ENCODE measurements at places on chromosomes 7 and 10. TPM values are rescaled to one million over a fixed set of nuclear protein-coding genes. Genes with fewer than 3 reads are reported as not detected.

DNA sequence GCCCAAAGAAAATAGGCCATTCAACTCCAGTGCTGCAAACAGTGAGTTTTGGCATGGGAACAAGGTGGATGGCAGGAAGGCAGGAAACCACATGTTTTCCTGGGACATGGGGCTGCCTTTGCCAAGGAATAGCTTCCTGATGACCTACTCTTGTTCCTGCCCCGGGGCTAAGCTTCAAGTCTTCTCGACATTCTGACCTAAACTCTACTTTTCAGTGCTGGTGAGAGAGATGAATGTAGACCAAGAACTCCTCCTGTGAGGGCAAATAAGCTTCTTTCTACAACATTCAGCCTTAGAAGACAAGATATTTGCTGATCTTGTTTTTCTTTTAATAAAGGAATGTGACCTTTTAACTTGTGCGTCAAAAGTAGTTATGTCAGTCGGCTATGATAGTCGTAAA is 199.0 kb downstream of the GPR37 start:
- no peak for DNase-seq

GRCh38 chr7:129091484-129092002 is 36.6 kb upstream of the TNPO3 start:
- no peak for DNase-seq

GRCh38 chr7:85033263-85033662 is 153.6 kb downstream of the SEMA3D start:
- DNase-seq, result no peak

DNA sequence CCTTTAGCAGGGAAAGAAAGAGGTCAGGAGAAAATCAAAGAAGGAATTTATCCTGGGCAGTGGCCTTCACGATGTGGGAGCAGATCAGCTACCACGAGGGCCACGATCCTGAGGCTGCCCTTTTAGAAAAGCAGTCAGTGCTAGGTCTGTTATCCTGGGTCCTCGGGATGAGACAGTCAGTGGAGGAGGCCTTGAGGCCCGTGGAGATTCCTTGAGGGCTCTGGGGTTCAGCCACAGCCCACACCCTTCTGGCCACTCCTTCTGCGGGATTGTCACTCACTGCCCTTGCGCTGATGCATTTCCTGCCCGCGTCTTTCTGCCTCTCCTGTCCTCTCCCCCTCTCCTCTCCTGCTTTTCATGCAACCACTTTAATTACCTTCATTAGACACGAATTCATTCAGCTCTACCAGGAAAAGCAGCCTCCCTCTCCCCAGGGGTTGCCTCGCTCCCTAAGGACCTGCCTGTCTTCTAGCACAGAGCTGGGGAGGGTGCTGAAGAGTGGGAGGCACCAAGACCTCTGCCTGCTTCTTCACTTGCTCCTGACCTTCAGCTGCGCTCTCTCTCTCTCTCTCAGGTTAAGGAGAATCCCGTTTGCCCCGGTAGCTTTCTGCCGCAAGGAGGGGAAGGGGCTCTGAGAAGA is 42.6 kb upstream of the LRRC4 start:
- no peak for DNase-seq

DNA sequence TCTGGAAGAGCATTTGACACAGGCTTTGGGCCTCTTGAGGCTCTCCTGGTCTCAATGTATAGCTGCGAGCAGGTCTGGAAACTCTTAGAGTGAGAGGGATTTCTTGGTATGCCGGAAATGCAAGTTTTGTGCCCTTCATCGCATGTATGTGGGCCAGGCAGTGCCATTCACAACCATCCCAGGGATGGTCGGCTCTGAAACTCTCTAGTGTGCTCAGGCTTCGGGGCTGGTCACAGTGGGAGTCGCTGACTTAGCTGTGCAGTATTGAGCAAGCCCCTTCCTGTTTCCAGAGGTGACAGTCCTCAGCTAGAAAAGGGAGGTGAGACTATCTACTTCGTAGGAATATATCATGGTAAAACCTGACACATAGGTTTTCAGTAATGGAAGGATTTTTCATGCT is 2.0 kb upstream of the AOAH start:
- DNase-seq, result no peak

DNA sequence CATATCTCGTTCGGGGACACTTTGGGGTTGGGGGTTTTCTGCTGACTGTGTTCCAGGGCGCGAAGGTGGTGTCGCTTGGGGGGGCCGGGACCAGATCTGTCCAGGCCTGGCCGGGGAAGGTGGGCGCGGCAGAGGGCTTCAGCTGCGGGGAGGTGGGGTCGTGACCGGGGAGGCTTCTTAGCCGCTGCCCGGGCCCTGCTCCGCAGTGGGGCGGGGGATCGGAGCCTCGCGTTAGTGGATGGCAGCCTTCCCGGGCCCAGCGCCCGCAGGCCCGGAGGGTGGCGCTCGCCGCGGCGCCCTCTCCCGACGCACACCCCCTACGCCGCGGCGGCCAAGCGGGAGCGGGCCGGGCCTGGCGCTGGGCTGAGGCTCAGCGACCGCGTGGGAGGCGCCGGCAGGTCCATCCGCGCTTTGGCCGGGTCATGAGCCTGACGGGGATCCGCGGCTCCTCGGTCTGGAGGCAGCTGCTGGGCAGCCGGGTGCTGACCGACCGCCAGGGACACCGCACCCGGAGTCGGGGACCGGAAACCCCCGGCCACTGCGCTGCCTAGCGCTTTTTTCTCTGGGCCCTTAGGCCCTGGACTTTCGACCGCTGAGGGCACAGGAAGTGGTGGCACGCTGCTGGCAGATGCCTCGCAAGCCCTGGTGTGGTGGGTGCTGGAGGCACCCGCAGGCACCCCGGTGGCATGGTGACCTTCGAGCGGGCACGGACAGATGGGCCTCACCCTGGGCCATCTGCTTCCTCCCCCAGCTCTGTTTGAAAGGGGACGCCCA is 1.2 kb downstream of the AGAP3 start:
- no peak for DNase-seq

Gene FAM171A1
- 8.6 TPM for total RNA-seq

Gene NANOS1
- total RNA-seq, result not detected

- no peak for DNase-seq
Observed at GRCh38 chr10:113099431-113100183, 149.6 kb downstream of the TCF7L2 start.

GRCh38 chr7:150897502-150898474 is 45.5 kb downstream of the AOC1 start:
- DNase-seq, result no peak

DNA sequence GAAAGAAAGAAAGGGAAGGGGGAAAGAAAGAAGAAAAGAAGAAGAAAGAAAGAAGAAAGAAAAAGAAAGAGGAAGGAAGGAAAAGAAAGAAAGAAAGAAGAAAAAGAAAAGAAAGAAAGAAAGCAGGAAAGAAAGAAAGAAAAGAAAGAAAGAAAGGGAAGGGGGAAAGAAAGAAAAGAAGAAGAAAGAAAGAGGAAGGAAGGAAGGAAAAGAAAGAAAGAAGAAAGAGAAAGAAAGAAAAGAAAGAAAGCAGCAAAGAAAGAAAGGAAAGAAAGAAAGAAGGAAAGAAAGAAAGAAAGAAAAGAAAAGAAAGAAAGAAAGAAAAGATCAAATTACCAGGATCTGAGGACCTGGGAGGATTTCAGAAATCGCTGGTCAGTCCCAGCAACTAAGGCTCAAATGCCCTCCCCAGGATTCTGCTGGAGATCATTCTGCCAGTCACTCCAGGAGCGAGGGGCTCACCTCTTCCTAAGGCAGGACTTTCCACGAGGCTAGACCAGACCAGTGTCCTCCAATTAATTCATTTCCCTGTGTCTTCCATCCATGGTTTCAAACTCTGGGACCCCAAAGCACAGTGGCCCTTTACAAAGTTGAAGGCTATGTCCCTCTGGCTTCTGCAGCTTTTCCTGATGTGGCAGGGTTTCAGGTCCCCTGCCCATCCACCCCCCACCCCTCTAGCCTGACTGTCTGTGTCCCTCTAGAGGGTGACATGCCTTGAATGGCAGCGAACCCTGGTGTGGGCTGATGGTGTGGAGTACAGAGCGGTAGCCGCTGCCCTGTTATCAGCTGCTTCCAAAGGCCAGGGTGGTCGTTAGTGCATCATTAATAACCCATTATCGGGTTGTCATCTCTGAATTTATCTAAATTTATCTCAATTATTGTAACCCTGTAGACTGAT is 77.9 kb downstream of the PARP12 start:
- DNase-seq, result no peak

Gene FZD1
- total RNA-seq, result 16.5 TPM

- DNase-seq, result no peak
Observed at GRCh38 chr10:75165684-75166622, 44.6 kb upstream of the VDAC2 start.

GRCh38 chr7:157009170-157009777 is 1.2 kb downstream of the MNX1 start:
- DNase-seq, result no peak

Gene HMX3
- not detected for total RNA-seq

Gene PITX3
- not detected for total RNA-seq

- no peak for DNase-seq
Observed at GRCh38 chr7:127930341-127931328, 100.6 kb downstream of the LRRC4 start.

DNA sequence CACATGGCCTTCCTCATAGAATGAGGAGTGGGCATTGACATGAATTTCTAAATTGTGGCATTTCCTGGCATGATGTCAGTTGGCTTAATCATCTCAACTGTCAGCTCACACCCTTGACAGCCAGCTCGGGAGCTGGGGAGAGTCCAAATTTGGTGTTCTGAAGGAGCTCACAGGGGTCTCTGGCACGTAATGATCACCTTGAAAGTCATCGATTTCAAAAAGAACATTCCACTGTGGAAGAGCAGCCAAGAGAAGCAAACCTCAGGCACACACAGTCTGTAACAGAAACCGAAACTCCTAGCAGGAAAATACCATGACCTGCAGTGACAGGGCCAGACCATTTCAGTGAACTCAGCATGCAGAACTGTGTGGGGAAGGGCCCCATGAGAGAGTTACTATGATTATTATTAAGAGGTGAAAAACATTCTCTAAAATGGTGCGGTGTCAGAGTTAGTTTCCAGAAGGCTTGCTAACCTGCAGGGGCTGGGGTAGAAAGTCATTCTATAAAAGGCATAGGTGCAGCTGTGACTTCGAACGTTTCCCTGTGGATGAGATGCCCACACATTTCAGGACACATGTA is 26.4 kb upstream of the KLF6 start:
- DNase-seq, result no peak

DNA sequence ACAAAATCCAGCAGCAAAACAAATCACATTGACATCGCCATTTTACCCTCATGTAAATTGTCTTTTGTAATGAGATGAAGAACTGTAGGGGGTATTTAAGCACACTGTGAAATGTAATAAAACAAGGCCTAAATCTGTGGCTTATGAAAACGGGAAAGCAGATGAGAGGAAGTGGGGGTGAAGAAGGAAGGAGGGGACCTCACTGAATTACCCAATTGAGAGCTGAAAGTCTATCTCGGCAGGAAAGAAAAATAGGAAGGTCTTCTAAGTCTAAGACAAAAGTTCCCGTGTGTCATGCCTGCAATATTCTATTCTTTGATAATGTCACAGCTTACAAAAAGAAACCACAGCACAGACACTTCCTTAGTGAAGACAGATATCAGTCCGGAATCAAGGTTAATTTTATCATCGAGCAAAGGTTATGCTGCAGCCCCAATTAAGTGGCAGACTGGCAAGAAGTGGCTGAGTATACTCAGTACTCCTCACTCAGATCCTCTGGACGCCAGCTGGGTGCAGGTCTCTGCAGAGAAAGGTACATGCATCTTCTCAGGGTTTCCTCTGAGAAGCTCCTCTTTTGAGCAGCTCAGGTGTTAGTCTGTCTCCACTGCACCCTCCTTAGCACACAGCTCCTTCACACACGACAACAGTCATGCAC is 239.7 kb downstream of the FANK1 start:
- peak; percentile 71 for DNase-seq

Gene FFAR4
- 1.5 TPM for total RNA-seq

- DNase-seq, result no peak
Observed at GRCh38 chr10:21927631-21928353, 75.7 kb downstream of the DNAJC1 start.

DNA sequence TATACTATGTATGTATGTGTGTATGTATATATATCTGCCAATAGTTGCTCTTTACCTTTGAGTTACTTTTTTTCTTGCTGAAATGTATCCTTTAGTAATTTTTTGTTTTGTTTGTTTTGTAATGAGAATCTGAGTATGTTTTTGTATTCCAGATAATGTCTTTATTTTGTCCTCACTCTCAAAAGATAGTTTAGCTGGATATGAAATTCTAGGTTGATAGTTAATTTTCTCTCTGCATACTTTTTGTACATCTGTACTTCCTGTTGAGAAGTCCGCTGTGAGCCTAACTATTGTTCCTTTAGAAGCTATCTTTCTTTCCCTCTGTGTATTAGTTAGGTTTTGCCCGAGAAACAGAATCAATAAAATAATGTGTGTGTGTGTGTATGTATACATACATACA is 29.5 kb downstream of the BUB3 start:
- DNase-seq, result no peak

GRCh38 chr10:49089152-49089551 is 26.2 kb downstream of the VSTM4 start:
- DNase-seq, result peak; percentile 52

DNA sequence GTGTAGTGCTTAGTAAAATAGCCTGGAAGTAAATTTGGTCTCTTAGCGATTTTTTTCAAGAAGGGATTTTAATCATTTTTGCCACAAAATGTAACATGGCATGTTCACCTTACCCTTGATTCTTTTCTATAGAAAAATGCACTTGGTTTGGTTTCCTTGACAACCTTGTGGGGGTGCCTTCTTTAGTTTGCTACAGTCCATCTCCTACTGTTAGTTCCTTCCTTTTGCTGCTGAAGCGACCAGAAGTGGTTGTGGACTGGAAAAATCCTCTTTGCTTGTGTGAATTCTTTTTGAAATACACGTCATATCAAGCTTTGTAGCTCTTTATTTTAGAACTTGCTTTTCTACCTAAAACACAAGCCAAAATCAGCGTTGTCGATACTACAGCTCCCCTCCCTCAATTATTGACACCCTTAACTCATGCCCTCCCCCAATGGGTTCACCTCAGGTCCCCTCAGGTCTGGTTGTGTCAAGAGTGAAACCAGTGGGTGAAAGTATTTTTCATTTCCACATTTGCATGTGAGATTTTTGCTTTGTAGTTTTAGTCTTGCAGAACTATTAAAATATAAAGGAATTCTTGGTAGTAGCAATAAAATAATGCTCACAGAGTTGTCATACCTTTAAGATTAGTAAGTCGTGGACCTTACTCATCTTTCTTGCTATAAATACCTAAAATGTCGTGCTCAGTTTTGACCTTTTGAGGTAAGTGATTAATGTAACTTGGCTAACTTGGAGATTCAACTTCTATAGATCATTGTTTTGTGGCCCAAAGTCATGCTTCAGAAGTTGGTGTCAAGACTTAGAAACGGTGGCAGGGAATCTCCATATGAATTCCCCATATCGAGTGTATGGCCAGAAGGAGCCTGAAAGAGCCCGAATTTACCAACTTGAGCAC is 1.5 kb downstream of the ACTR3B start:
- no peak for DNase-seq

- DNase-seq, result no peak
Observed at GRCh38 chr7:24573554-24574338, 494 bp downstream of the PALS2 start.

GRCh38 chr10:27536437-27536836 is 32.3 kb downstream of the RAB18 start:
- no peak for DNase-seq

Gene PNLIPRP2
- not detected for total RNA-seq

Gene ANKIB1
- 27.7 TPM for total RNA-seq

All from vagina (tissue), 2 donors.